ENCODE measurements at places on chromosomes 2 and 18.
A peak's percentile ranks its signal among the peaks of the same experiment; 100 is the strongest.

GRCh38 chr2:240624950-240625621 lies at the start of gene GPR35:
TSS of gene GPR35 (plus strand) at chr2:240625480. CDS start at chr2:240629953, 4,473 bp downstream.
- DNase-seq = peak; percentile 76

DNA sequence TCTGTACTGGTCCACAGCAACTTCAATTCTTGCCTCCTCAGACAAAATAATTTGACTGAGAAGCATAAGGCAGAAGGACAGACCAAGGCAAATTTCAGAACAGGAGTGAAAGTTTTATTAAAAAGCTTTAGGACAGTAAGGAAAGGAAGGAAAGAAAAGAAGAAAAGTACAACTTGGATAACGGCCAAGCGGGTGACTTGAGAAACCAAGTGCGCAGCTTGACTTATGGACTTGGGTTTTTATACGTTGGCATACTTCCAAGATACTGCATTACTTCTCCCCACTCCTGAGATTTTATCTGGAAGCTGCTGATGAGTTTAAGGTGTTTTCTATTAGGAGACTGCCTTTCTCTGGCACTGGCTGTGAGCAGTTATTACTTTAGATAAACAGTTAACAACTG lies 64.7 kb downstream of the CCDC178 start:
- no peak for DNase-seq

GRCh38 chr2:206856513-206856912 lies 82.8 kb upstream of the CPO start:
- no peak for DNase-seq

GRCh38 chr2:28543316-28544035 lies 47.6 kb downstream of the PLB1 start:
- DNase-seq = no peak

DNA sequence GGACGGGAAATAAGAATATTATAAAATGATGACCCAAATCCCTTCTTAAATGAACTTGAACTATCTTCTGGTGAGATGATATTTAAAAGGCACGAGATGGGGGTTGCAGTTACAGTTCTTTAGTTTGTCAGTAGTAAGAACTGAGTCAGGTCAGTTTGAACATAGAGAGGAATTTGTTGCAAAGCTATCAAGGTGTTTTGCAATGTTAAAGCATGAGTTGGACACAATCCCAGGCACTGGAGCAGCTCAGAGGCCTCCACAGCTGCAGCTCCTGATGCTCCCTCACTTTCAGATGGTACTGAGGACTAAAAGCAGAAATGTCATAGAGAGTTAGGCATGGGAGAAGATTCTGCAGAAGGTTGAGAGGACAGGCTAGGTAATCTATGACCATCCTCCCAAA lies 236.0 kb downstream of the BCL2 start:
- DNase-seq = no peak

- DNase-seq = no peak
These were observed 25.7 kb downstream of the RAB10 start for GRCh38 chr2:26059542-26059941.

All from CD4-positive, alpha-beta T cell treated with Interleukin-6 at 100 ng/mL for 8 hours (primary cell).